ENCODE measurements at places on chromosomes 6 and 20.

DNA sequence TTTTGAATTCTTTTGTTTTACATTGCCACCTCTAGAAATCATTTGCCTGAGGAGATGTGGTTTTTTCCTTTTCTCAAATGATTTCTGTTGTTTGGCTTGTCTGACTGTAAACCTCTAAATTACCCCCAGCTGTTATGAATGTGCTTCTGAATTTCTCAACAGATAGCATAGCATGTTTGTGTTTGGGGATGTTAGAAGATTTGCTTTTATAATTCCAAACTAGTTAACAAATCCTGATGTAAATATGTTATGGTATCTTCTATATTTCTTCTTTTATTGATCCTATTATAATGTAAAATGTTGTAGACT, 31.6 kb upstream of the EZR start:
- no peak for DNase-seq

GRCh38 chr6:166512567-166512966, 73.9 kb downstream of the RAMACL start:
- no peak for DNase-seq

DNA sequence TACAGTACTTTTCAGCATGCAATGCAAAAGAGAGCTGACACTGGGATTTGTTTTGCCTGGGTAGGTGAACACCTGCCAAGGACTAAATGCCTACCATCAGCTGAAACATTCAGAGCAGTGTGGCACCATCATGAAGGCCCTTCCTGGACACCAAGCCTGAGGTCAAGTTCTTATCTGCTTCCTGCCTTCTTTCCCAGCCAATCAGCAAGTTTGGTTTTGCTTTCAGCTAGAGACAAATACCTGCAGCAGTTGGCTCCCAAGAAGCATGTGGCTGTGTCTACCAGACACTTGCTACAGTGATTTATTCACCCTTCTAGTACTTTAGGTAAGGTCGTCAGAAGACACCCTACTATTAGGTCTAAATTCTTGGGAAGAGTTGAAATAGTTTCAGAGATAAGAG, 112.8 kb downstream of the TBX18 start:
- DNase-seq = no peak

DNA sequence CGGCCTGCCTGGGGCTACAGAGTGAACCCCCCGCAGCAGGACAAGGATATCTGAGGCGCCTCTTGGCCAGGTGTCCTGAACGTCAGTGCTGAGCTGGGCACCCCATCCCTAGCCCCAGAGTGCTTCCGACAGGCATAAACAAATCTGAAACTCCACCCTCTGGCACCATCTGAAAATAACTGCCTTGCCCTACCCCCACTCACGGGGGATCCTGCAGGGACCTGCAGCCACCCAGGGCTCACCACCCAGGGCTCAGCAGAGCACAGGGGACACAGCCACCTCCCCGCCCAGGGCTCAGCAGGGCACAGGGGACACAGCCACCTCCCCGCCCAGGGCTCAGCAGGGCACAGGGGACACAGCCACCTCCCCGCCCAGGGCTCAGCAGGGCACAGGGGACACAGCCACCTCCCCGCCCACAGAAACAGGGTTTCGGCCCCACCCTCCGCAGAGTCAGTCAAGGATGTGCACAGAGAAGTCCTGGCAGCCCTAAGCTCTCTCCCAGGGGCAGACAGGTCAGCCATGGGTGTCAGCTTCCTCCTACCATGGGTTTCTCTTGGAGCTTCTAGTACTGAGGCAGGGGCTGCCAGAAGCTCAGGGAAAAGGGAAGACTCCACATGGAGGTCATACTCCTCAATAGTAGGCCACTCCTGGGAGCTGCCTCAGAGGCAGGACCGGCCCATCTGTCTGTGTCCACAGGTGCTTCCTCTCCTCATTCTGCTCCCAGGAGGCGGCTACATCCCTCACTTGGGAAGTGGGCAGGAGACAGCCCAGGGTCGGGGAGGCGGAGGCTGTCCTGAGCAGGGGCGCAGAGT, 4.6 kb downstream of the UCKL1 start:
- no peak for DNase-seq

DNA sequence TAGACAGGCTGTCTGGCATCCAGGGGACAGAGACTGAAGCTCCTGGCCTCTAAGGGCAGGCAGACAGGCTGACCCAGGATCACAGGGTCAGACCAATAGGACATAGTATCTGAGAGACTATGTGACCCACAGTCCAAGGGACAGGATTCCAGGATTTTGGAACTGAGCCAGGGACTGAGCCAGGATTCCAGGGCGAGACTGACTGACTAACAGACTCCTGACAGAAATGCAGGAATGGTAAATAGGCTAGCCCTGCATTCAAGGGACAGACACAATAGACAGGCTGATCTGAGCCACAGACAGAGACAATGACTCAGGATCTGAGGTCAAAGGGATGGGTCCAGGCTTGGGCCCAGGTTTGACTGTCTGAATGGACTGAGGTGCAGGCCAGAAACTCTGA, 19.8 kb downstream of the XKR7 start:
- no peak for DNase-seq

DNA sequence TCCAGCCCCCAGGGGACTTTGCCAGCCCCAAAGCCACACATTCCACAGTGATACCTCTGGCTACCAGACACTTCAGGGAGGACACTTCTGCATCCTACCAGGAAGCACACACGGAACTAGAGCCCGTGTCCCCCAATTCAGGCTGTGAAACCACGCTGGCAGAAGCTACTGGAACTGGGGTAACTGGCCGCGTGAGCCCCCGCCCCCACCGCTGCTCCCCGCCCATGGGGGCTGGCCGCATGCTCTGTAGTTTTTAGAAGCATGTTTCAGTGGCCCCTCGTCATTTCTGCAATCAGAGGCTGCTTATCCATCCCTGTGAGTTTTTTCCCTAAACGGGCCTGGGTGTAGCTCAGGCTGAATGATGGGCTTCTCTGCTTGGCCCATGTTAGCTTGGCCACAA, 28.7 kb upstream of the AAR2 start:
- DNase-seq = no peak

Data from stimulated activated CD4-positive, alpha-beta T cell treated with anti-CD3 and anti-CD28 coated beads, Interleukin-12 subunit alpha, Interleukin-12 subunit beta, amount 100 ng/mL, for 4 hours (primary cell).